ENCODE measurements at places on chromosomes 13 and 19.

- DNase-seq = no peak
Measured at GRCh38 chr13:56953965-56954364, 186.8 kb upstream of the PRR20A start.

DNA sequence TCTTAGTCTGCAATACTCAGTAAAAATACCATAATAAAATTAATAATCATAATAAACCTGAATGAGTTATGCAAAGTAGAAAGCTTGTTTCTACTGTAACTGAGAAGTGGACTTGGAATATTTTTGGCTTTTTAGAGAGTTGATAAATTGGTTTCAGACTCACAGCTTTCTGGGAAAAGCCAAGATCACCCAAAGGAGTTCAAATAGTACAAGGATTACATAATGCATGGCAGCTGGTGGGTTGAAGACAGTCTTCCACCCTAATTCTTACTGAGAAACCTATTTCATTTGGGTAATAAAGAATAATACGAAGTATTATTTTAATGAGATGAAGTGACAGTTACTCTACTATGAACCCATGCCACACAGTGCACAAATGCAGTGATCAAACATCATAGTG lies 139.4 kb upstream of the KLF12 start:
- DNase-seq = no peak

DNA sequence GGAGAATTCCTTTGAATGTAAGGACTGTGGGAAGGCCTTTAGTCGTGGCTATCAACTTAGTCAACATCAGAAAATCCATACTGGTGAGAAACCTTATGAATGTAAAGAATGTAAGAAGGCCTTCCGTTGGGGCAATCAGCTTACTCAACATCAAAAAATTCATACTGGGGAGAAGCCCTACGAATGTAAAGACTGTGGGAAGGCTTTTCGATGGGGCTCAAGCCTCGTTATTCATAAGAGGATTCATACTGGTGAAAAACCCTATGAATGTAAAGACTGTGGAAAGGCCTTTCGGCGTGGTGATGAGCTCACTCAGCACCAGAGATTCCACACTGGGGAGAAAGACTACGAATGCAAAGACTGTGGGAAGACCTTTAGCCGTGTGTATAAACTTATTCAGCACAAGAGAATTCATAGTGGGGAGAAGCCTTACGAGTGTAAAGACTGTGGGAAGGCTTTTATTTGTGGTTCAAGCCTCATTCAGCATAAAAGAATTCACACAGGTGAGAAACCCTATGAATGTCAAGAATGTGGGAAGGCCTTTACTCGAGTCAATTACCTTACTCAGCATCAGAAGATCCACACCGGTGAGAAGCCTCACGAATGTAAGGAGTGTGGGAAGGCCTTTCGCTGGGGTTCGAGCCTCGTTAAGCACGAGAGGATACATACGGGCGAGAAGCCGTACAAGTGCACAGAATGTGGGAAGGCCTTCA lies 39.2 kb downstream of the ZNF331 start:
- DNase-seq = no peak

DNA sequence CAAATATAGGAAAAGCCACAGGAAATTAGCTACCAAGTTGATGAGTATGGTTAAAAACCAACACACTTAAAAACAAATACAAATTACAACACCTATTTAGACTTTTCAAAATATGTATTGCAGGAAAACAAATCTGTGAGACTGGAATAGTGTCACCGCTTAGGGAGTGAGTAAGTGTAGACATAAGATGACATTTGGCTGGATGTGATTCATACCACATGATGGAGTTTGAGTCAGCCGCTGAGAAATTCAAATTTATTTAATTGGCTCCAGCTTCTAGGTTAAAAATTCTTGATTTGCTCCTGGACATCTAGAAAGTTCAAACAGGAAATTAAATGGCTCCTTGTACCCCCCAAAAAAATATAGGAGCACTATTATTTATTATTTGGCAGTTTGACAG lies 531.7 kb downstream of the SLITRK1 start:
- no peak for DNase-seq

- no peak for DNase-seq
Measured at GRCh38 chr13:80717776-80718175, 376.9 kb upstream of the SPRY2 start.

GRCh38 chr13:27472941-27473340 lies 22.6 kb upstream of the MTIF3 start:
- DNase-seq = no peak

DNA sequence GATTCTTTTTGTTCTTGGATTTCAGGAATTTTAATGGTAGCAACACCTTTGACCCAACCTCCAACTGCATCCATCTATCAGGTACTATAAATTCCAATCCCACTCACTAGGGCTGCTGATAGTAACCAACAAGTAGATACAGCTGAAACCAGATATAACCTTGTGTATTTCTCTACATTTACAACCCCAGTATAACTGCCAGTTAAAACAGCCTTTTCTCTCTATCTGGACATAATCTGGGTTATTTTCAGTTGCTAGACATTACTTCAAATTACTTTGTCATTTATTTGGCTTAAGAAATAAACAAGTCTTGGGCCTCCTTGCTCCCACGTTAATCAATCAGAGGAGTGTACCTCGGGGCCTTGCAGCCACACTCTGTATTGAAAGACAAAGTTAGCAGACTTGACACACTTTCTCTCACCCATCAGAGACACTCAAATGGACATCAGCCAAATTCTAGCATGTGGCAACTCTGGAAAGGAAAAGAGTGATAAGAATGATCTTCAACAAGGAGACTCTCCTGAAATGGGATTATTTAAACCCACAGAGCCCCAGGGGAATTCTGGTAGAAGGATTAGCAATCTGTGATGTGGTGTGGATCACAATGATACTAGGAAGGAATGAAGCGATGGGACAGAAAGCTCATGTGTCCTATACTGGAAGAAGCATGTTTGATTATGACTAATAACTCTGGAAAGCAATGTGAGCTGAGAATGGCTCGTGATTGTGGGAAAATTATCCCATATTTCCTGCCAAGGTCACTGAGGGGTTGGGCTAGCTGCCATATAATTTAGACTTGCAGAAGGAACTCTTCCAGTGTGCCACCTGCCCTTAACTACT lies 157.5 kb downstream of the FLT1 start:
- DNase-seq = no peak

- DNase-seq = no peak
Measured at GRCh38 chr13:34772881-34773280, 169.2 kb upstream of the NBEA start.

GRCh38 chr13:98158172-98158899 lies 15.4 kb downstream of the FARP1 start:
- no peak for DNase-seq

GRCh38 chr13:25738342-25739196 lies 313.2 kb downstream of the SHISA2 start:
- peak; percentile 9 for DNase-seq

DNA sequence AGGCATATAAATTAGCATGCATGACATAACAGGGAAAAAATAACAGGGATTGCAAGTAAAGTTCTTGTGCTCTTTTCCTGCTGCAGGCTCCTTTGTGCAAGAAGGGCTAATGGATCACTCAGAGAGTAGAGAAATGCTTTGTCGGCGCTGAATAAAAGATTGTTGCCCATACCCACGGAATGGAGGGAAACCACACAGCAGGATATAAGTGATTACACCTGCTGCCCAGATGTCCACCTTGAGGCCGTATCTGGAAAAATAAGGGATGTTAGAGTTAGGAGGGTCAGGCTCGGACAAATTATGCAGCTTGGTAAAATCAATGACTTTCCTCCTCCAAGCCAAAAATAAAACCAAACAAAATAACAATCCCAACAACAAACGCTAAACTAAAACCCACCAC lies 322.3 kb downstream of the DCLK1 start:
- DNase-seq = no peak

GRCh38 chr19:47351548-47351947 lies 2.4 kb downstream of the DHX34 start:
- no peak for DNase-seq

- DNase-seq = no peak
Measured at GRCh38 chr13:26784704-26785639, 24.4 kb upstream of the GPR12 start.

- DNase-seq = no peak
Measured at GRCh38 chr13:99331881-99332293, 24.7 kb upstream of the GPR183 start.

- DNase-seq = no peak
Measured at GRCh38 chr19:3366753-3367627, 607 bp downstream of the NFIC start.

DNA sequence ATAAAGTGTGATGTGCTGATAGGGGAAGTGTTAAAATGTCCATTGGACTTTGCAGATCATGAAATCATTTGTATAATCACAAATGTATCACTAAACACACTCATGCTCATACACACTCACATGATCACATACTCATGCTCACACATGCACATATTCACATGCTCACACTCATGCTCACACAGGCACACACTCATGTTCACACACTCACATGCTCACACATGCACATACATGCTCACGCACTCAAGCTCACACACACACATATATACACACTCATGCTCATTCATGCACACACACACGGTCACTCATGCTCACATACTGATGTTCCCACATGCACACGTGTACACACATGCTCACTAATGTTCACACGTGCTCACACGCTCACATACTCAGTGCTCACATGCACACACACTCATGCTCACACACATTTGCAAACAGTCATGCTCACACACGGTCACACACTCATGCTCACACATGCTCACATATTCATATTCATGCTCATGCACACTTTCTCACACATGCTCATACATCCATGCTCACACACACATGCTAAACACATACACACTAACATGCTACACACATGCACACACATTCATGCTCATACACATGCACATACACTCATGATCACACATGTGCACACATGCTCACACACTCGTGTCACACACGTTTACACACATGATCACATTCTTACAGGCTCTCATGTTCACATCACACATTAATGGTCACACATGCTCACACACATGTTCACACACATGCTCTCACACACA lies 116.7 kb upstream of the GJB6 start:
- no peak for DNase-seq

- DNase-seq = no peak
Measured at GRCh38 chr19:14555918-14556661, 15.8 kb downstream of the NDUFB7 start.
